Stimulated activated CD4-positive, alpha-beta T cell treated with anti-CD3 and anti-CD28 coated beads, Interleukin-12 subunit alpha, Interleukin-12 subunit beta, amount 100 ng/mL, for 24 hours (primary cell): ENCODE measurements at places on chromosomes 12 and 14.

- no peak for DNase-seq
Observed at GRCh38 chr14:71190770-71191374, 283.6 kb downstream of the PCNX1 start.

DNA sequence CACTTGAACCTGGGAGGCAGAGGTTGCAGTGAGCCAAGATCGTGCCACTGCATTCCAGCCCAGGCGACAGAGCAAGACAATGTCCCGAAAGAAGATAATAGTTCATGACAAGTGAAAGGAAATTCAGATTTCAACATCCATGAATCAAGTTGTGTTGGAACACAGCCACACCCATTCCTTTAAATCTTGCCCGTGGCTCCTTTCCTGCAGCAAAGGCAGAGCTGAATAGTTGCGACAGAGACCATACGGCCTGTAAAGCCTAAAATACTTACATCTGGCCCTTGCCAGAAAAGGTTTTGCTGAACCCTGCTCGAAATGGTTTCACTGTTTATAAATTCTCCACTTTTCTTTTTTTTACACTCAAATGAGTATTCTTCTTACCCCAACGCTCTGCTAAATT lies 17.7 kb upstream of the ITPK1 start:
- no peak for DNase-seq

- DNase-seq, result no peak
Observed at GRCh38 chr12:92640691-92641090, 62.1 kb upstream of the PLEKHG7 start.

GRCh38 chr14:20632831-20633691 lies 8.4 kb downstream of the OR6S1 start:
- peak; percentile 71 for DNase-seq

- DNase-seq, result no peak
Observed at GRCh38 chr14:104542871-104543830, 36.4 kb upstream of the C14orf180 start.

DNA sequence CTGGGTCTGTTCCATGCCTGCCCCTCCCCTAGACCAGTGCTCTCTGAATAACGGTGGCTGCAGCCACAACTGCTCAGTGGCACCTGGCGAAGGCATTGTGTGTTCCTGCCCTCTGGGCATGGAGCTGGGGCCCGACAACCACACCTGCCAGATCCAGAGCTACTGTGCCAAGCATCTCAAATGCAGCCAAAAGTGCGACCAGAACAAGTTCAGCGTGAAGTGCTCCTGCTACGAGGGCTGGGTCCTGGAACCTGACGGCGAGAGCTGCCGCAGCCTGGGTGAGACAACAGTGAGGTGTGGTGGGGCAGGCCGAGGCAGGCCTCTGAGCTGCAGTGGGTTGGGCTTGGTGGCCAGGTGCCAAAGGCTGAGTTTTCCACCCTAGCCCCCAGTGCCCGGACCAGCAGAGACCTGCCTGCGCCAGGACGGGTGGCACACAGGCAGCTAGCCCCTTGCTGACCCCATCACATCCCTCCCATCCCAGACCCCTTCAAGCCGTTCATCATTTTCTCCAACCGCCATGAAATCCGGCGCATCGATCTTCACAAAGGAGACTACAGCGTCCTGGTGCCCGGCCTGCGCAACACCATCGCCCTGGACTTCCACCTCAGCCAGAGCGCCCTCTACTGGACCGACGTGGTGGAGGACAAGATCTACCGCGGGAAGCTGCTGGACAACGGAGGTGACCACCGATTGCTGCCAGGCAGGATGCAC lies 28.2 kb upstream of the LRP1-AS start:
- no peak for DNase-seq

DNA sequence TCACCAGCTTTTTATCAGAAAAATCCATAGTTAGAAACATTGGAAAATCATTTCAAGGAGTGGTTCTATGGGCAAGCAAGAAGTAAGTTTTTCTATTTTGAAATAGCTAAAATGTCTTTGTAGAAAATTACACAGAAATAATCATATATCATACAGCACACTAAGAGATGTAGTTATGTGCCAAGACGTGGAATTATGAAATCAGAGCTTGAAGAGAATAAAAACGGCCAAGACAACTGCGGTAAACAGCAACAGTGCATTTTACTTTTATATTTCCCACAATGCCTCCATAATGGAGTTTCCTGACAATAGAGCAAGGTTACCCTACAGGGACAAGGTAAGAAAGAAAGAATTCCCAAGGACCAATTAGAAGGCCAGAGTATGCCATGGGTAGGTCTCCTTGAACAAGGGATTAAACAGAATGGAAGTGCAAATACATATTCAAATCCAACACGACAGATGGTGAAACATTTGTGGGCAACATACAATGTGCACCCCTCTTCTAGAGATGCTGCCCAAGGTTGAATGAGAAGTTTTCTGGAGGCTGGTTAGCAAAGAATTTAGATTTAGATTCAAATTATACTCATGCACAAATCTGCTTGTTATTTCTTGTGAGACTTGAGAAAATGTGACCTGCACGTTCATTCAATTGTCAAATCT lies 76.1 kb upstream of the BTG1 start:
- no peak for DNase-seq

- no peak for DNase-seq
Observed at GRCh38 chr14:105852378-105853088, 326.1 kb downstream of the TMEM121 start.

- DNase-seq, result no peak
Observed at GRCh38 chr14:76827696-76828296, 1.6 kb downstream of the LRRC74A start.

DNA sequence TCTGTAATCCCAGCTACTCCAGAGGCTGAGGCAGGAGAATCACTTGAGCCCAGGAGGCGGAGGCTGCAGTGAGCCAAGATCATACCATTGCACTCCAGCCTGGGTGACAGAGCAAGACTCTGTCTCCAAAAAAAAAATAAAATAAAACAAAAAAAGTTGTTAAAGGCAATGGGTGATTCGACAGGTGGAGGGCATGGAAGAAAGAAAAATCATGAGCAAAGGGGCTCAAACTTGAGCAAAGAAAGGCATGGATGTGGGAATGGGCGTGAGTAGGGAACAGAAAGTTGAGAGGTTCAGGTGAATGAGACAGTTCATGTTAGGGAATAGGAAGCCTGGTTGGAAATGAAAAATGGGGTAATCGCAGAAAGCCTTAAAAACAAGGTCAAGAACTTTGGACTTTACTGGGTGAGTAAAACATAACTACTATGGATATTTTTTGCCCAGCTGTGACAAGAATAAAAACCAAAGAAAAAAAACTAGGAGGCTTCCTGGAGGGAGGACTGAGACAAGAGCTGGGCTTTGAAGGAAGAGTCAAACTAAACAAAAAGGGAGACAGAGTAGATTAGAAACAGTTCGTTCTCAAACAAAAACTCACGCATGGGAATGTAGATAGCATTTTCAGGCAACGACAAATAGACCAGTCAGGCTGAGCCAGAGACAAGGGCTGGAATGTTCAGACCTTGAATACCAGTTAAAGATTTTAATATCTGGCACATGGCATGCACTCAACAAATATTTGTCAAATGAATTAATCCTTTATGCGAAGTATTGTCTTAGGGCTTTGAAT lies 18.8 kb downstream of the PYM1 start:
- DNase-seq, result no peak

DNA sequence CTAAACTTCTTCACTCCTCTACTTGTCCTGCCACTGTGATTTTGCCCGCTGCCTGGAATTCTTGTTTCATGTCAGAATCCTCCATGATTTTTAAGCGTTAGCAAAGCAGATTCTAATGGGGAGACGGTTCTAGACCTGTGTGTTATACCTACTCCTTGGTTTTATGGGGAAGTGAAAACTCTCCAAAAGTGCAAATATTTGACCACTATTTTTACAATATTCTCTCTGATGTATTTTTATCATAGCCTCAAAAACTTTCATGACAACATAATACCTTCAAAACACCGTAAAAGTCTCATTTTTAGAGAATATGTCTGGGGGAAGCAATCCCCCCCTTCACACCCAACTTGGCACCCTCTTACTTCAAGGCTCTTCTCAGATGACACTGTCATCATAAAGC lies 12.9 kb upstream of the KRAS start:
- DNase-seq, result no peak

- DNase-seq, result no peak
Observed at GRCh38 chr12:50547742-50548141, 43.0 kb downstream of the DIP2B start.

DNA sequence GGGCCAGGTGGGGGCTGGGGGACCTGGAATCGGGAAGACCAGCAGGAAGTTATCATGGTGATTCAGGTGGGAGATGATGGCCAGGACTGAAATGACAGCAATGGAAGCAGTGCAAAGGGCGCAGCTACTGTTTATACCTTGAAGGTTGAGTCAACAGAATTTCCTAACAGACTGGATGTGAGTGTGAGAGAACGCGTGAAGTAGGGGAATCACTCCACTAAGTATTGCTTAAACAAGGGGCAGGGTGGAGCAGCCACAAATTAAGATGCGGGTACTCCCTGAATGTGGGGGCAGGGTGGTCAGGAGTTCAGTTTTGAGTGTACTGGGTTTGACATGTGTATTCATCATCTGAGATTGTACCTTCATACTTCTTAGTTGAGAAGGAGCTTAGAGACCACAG lies 45.1 kb downstream of the MYF5 start:
- DNase-seq, result no peak

DNA sequence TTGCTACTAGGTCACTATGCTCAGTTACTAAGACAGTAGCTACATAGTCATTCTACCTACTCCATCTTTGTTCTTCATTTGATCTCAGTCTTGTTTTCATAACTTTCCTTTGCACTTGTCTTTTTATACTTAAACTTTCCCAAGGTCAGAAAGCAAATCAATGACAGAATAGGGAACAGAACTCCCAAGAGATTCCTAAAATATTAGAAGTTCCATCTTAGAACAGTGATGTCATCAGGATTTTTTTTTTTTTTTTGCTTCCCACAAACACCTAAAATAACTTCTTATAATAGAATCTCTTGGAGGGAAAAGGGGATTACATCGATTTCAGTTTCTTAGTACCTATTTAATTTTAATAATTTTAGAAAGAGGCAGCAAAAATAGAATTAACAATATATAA lies 65.8 kb downstream of the NTN4 start:
- DNase-seq, result no peak

DNA sequence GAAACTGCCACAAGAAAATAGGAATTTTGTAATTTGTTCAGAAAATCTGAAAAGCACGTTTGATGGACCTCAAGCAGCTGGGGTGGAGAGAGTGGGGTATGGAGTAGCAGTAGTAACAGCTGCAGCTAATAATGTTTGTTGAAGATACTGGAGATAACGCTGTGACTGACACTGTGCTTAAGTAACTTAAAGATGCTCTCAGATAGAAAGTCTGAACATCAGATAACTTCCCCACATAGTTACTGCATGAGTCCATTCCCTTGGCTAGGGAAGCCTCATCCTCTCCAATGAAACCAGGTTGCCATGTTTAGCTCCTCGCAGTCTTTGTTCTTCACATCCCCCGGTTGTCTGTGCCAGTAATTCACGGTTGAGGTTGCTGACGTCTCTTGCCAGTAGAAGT lies 24.9 kb downstream of the RMST start:
- DNase-seq, result no peak

DNA sequence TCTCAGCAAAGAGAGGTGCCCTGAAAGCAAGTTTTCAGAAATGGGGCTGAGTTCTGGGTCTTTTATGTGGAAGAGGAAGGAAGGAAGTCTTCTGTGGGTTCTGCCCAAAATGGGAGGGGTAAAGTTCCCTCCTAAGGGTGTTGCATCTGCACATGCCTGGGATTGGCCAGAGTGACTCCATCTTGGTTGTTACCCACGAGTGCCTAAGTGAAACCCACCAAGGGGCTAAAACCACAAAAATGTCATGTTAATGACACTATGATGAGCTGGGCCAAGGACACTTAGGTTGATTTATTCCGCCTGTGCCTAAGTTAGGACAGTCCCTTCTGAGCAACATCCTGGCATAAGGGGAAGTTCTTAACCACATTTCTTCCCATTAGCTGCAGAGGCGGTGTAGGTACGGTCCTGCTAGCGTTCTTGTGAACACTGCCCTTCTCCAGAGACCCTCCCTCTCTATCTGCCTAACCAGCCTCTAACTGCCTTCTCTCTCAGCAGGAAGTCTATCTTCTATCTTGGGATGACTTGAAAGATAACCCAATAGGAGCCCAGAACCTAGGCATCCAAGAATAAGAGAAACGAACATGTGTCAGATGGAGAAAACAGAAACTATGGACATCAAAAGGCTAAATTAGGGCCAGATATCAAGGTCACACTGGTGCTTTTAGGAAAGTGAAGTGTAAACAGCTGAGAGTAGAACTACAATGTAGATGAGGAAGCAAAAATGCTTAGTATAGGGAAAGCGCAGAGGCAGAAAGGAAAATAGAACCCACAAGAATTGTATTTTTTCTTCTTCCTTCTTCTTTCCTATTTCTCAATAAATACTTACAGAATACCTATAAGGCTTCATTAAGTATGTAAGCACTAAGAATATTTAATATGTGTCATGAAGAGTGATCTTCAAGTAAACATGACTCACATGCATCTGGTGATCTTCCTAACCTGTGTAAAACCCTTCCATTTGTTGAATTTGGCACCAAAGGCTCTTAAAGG lies 104.2 kb upstream of the AMN1 start:
- peak; percentile 1 for DNase-seq

- DNase-seq, result no peak
Observed at GRCh38 chr12:78376257-78376656, 488.3 kb upstream of the SYT1 start.

GRCh38 chr12:89484470-89484869 lies 40.1 kb downstream of the GALNT4 start:
- DNase-seq, result no peak

DNA sequence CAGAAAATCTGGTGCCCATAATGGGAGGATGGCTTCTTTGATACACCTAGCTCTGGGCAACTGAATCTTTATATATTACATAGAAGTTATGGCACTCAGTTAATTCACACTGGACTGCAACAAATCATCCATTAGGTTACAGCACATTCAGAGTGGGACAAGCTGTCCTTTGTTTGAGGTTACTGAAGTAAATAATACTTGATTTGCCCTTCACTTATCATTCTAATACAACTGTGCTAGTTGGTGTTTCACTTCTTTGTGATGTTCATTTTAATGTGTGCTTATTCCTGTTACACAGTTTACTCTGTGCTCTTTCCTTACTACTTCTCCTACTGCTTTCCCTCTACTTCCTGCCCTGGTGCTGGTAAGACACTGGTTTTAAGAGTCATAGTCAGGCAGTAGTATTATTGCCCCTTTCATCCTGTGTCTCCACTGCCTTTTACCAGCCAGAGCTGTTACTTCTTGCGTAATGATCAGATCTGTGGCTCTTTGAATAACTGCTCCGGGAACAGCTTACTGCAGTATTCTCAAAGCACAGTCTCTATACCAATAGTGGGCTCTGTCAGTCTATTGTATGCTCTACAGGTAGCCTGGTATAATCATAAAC lies 36.4 kb upstream of the GXYLT1 start:
- DNase-seq, result no peak

- DNase-seq, result no peak
Observed at GRCh38 chr12:5012337-5012736, 31.3 kb upstream of the KCNA5 start.

GRCh38 chr12:124829008-124829707 lies 34.5 kb downstream of the SCARB1 start:
- DNase-seq, result no peak

GRCh38 chr12:19712041-19712440 lies 272.7 kb downstream of the AEBP2 start:
- no peak for DNase-seq
